ACHN (cell line): ENCODE measurements at places on chromosomes 6 and 20.

DNA sequence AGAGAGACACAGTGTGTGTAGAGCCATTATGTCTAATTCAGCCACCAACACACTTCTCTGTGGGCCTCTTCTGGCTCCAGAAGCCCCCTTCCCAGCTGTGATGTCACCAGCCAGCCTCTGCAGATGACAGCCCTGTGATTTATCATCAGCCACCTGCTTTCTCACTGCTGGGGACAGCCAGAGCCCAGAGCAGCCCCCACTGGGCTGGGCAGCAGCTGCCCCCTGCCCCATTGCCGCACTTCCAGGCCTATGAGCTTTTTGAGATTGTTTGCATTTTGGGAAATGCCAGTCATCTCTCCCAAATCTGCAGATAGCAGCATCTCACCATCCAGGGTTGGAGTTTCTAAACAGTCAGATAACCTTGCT, 21.9 kb upstream of the STX16 start:
- no peak for DNase-seq

DNA sequence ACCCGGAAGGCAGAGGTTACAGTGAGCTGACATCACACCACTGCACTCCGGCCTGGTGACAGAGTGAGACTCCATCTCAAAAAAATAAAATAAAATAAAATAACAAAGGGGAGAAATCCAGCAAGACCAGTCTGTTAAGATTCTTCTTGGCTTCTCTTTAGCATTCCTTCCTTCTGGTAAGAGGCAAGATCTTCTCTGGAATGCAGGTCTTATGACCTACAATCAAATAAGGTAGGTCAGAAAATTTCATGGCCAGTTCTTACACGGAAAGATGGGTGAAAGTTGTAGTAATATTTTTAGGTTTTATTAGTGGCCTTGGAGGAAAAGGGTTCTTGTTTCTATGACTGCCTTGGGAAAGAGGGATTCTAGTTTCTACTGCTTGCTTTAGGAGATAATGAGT, 180.9 kb downstream of the FUT9 start:
- DNase-seq, result no peak

- peak; percentile 37 for DNase-seq
These were observed 529.6 kb downstream of the ADGRB3 start for GRCh38 chr6:69164564-69165229.

DNA sequence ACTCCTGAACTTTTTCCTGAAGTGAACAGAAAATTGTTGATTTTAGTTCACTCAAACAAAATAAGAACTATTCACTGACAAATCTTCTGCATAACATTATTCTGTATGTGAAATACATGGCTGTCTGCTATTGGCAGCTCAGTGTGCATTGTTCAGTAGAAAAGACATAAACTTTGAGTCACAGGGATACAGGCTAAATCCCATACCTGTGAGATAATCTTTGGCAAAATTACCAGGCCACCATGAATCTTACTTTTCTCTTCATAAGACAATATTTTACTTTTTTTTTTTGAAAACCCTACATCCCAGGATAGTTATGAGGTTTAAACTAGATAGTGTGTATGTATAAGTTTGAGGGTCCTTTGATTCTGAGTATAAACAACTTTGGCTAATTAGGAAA, 224.8 kb downstream of the GRM1 start:
- DNase-seq, result no peak

DNA sequence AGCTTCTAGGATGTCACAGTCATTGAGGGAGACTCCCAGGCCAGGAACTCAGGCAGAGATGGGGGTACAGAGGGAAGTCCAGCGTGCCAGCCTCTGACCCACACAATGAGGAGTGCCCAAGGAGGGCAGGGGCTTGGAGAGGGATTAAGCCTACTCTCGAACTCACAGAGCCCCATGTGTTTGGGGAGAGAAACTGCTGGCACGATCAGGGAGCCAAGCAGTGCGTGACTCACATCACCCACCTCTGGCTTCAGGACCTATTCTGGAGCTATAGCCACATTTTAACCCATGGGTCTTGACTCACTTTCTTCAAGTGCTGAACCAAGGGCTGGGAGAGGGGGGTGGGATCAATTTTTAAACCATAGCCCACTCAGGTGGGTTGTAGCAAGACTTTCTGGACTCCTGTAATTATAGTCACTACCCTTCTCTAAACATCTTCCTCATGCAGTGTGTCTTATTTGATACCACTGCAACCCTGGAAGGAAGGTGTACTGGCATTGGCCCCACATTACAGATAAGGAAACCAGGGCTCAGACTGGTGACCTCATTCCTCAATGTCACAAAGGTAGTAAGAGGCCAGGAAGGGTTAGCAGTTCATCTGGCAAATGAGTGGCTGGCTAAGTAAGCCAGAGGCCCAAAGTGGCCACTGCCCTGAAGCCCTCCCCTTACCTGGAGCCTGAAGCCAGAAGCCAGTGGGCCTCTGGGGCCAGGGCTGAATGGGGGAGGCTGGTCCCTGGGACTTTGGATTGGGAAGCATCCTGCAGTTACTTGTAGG, 12.0 kb downstream of the FOXP4 start:
- DNase-seq, result peak; percentile 25

DNA sequence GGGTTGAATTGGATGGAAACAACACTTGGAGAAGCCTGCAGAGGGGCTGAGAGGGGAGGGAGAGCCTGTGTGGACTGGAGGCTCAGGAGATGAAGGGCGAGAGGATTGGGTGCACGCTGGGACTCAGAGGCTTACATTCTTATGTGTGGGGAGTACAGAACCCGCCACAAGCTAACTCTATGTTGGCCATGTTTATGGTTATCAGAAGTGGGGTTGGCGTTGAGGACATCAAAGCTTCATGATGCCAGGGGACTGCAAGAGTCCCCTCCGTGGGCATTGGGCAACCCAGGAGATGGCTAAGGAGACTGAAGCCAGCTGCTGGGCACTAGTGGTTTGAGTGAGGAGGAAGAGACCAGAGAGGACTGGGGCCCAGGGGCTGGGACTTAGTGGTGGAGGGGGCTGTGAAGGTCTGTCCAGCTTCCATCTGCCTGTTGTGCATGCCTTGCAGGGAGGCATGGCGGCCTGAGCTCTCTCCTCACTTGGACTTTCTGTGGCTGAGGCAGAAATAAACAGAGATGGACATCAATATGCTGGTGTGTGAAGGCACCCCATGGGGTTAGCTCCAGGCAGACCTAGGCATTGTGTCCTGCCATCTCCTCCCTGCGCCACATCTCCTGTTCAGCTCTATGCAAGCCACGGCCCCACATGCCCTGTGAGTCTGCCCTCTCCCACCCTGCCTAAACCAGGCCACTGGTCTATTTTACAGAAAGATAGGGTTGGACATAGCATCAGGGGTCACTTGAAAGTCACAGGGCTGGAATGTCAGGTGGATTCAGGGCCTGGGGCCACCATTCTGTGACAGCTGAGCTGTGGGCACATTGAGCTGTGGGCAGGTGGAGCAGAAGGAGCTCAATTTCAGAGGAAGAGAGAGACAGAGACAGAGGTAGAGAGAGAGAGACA, 61.6 kb downstream of the PHACTR3 start:
- no peak for DNase-seq

- DNase-seq, result no peak
These were observed 32.4 kb downstream of the AAR2 start for GRCh38 chr20:36268440-36269342.

DNA sequence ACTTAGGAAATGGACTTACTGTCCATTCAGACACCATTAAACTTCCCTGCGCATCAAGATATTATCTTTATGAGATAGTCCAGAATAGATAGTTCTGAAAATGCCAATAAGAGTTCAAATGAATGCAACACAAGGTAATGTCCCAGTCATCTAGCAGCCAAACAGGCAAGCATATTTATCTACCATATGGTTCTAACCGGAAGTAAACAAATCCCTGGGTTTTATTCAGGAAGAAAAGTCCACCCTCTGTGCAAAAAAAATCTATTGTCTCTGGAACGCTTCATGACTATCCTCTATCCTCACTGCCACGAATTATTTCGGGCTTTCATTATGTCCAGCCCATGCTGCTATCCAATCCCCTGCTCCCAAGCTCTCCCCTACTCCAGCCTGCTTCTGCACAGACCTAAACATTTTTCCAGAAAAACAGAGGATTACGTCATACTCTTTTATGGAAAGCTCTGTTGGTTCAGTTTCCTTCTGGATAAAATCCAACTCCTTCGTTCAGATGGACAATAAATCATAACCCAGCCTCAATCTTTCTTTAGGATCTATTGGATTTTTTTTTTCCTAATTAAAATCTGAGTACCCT, 11.4 kb downstream of the PPIL6 start:
- no peak for DNase-seq

GRCh38 chr20:22511943-22512910, 72.1 kb downstream of the FOXA2 start:
- DNase-seq, result no peak

- no peak for DNase-seq
These were observed 166.3 kb downstream of the PHACTR1 start for GRCh38 chr6:12882761-12883290.

DNA sequence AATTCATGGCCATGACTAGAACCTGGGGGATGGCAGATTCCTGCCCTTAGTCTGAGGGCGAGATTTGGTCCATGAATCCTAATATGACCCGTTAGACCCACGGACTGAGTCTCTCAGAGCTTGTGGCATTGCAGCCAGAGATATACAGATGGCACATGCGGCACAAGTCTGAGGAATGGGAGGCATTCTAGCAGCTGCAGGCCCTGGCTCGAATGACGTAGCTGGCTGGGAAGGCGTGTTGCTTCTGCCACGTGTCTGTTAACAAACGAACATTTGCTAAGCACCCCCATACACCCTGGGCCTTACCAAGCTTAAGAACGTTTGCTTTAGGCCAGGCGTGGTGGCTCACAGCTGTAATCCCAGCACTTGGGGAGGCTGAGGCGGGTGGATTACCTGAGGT, 68.0 kb downstream of the CD164 start:
- no peak for DNase-seq

- DNase-seq, result no peak
These were observed 60.9 kb downstream of the COL9A1 start for GRCh38 chr6:70241991-70242420.

- peak; percentile 52 for DNase-seq
These were observed 1.4 kb upstream of the MARCKS start for GRCh38 chr6:113855500-113856374.

GRCh38 chr6:135990855-135991464, 139.5 kb downstream of the PDE7B start:
- no peak for DNase-seq

DNA sequence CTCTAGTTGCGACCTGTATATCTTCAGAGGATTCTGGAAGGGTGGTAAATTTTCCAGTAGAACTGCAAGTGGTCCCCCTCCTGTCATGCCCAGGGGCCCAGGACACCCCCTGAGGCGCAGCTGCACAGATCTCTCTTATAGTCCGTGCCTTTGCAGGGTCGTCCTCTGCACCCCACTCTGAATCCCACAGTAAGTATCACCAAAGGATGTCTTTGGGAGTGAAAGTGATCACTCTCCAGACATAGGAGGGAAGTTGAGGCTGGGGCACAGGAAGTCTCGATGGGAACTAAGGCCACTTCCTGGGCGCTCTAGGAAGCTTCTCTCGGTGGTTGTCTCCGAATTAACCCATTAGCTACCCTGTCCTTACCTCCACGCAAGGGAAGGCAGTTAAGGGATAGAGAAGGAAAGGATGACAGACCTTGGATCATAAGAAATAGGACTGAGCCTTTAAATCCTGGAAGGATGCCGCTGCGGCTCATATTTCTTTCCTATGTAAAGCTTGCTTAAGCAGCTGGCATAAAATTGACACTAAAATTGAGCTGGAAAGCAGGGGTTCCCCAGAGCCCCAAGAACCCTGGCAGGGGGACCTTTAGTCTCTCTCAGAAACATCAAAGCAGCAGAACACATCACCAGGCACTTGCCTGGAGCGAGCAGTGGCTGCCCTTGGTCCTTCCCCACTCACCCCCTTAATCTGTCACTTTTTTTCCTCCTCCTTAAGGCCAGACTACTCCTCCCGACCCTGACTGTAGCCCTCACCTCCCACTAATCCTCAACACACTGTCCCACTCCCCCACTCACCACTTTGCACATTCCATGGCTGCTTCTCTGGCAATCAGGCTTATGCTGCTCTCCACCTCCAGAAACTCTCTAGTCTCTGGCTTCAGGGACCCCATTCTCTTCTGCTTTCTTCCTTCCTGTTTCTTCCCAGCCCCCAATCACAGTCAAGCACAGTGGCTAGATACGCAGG, at the start of gene ZKSCAN4:
TSS of gene ZKSCAN4 (minus strand) at position 261 of the 967 bp plus-strand sequence. CDS start 289 bp downstream, outside the sequence.
- peak; percentile 84 for DNase-seq

DNA sequence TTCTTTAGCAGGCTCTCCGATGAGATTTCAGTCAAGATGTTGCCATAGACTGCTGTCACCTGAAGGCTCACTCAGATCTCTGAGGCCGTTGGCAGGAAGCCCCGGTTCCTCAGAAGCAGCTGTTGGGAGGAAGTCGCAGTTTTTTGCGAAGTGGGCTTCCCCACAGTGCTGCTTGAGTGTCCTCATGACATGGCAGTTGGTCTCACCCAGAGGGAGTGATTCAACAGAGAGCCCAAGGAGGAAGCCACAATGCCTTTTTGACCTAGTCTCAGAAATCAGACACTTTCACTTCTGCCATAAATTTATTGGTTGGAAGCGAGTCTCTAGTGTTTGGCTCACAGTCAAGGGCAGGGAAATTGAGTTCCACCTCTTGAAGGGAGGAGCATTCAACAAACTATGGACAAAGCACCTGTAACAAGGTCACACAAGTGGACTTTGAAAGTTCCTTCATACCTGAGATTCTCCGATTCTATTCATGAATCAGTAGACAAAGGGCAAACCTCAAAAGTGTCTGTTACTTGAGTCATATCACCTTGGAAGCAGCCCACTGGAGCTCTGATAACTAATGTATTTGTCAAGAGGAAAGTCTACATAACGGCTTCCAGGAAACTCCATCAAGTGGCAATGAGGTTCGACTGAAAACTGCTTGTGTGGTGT, 208.3 kb downstream of the TASP1 start:
- peak; percentile 76 for DNase-seq

- peak; percentile 44 for DNase-seq
These were observed 112.0 kb upstream of the BEND6 start for GRCh38 chr6:56842686-56843475.

GRCh38 chr20:47574616-47575364, 73.1 kb downstream of the NCOA3 start:
- DNase-seq, result peak; percentile 33

GRCh38 chr6:157659536-157660271, 163.3 kb upstream of the SNX9 start:
- DNase-seq, result no peak

DNA sequence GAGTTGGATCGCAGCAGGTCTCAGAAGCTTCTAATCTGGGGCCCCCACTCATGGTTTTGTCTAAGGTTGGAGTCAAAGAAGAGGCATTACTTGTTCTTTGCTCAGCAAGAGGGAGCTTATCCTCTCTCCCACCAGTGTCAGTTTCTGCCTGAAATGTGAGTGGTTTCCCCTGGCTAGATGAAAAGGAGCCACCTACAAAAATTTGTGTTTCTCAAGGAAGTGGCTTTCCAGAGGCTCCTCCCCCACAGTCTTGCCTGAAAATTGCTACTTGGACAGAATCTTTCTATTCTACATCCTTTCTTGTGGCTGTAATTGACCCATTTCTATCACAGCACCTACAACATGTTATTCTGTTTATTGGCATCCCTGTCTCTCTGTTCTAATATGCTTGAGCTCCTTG, 37.9 kb downstream of the SCML4 start:
- no peak for DNase-seq
